ELR (cell line): ENCODE measurements at places on chromosomes 3 and 15.
A peak's percentile ranks its signal among the peaks of the same experiment; 100 is the strongest.

DNA sequence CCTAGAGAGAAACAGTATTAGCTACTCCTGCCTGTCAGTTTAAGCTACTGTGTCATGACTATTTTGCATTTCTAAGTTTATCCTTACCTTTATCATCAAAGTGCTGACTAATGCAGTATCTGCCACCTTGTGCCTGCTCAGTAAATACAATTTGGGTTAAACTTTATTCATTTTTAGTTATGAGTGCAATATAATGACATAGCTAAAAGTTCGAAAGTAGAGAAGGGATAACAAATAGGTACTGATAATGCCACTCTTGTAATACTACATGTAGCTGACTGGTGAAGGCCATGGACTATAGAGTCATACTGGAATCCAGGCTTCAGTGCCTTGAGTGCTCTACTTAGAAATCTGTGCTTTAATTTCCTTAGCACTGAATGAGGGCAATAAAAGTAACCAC is 480.8 kb upstream of the TPRG1 start:
- no peak for DNase-seq

GRCh38 chr3:114953800-114954199 is 193.3 kb downstream of the ZBTB20 start:
- no peak for DNase-seq

- no peak for DNase-seq
Observed at GRCh38 chr3:81789691-81790090, 28.2 kb upstream of the GBE1 start.

DNA sequence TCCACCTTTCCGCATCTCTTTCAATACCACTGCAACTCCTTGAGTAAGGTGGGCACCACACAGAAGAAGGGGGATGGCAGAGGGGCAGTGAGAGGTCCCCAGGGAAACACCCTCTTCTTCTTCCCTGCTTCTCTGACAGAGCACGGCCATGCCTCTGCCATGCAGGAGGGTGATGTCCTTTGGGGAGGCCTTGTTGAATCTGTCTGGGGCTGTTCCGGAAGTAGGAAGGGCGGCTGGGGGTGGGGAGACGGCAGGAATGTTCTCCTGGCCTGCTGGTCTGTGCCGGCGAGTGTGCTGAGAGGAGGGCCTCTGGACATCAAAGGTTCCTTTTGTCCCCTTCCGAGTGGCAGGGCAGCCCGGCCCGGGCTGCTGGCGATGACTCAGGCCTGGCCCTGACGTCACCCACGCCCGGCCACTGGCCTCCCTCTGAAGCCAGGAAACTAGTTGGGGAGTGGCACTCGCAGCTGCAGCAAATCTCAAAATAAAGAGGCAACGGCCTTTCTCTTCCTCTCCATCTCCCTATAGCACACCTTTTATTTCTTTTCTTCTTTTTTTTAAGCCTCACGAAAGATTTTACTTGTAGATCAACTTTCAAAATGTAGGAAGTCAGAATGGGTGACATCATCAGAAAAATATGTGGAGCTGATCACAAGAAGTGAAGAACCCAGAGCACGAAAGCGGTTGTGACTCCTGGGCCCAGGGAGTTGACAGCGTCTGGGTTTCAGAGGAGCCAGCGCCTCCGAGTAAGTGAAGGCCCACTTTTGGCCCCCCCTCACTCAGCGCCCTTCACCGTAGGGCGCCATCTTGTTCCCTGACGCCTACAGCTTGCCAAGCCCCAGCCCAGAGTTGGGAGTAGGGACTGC is at the start of gene ZBTB38:
Gene ZBTB38, plus strand, starts transcription at position 443 of the 863 bp plus-strand sequence. CDS start 73,885 bp downstream, outside the sequence.
- peak; percentile 98 for DNase-seq

DNA sequence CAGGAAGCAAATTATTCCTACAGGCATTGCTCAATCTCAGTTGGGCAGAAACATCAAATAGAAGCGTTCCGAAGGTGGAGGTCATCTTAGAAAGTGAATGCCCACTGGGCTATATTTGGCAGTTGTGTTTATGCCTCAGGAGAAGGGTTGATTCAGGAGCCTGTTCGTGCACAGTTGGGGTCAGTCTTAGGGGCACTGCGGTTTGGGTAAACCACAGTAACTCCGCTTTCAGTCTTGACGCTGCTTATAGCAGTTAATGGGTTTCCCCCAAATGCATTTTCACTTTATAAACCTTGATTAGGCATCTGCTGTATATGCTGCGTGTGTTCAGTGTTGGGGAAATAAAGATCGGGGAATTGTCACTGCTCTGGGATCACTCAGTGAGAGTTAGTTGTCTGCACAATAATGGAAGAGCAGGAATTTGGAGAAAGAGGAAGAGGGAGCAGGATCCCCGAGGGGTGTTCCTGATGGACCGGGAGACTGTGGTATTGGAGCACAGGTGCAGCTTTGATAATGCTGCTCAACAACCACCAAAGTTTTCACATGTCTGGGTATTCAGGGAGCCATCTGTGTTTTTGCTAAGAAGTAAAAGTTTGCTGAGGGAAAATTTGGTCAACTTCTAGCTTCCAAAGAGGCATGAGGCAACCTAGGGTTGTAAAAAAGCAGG is 124.3 kb upstream of the EIF1B start:
- no peak for DNase-seq
